ENCODE measurements at places on chromosomes 1 and 21. TPM values are rescaled to one million over a fixed set of nuclear protein-coding genes. Genes with fewer than 3 reads are reported as not detected.

Gene KCNC4
- polyA plus RNA-seq, result 2.2 TPM

Gene TFAP2E
- polyA plus RNA-seq, result 0.67 TPM

Gene VWA5B1
- not detected for polyA plus RNA-seq

Gene TCHH
- polyA plus RNA-seq, result 0.14 TPM

Gene ERG
- polyA plus RNA-seq, result 0.09 TPM

DNA sequence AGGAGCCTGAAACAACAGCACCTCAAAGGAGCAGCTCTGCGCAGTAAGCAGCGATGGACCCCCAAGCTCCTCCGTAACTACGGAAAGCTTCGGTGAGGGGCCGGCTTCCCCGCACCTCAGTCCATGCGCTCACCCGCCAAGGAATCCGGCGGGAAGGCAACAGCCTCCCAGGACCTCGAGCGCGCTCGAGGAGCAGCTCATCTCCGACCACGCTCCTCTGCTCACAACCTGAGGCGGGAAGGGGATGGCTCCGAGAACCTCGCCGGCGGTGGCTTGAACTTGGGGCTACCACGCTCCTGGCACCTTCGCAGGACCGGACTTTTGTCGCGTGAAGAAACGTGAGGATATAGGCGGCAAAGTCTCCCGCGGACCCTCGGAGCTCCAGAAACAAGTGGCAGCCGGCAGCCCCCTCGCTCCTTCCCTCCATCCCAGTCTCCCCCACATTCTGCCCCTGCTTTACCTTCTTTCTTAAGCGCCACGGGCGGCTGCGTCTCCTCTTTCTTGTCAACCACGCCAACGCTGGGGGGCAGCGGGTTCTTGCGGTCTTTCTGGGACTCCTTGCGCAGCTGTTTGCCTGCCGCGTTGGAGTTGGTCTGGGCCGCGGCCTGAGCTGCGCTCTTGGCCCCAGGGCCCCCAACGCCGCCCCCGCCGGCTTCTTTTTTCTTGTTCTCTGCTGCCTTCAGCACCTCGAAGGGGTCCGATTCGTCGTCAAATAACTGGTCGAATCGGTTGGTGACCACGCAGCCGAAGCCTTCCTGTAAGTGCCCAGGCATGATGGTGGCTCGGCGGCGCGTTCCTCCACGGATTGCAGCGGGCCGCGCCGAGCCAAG lies 459 bp downstream of the SERBP1 start:
- DNase-seq, result no peak

DNA sequence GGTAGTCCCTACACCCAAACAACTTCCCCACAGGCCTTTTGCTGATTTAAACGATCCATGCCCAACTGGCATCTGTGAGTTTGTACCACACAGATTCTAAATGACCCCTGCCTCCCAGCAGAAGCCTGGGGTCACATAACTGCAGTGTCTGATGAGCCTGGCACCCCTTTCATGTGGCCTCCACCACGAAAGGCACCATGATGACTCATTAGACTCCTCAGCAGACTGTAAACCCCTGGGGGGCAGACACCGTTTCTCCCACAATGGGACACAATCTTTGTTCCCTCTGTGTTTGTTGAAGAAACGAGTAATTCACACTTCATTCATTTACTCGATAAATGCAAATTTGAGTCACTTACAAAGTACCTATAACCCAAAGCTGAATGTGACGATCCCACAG lies 81.6 kb downstream of the CCDC185 start:
- no peak for DNase-seq

GRCh38 chr1:116667575-116668105 lies at the start of gene IGSF3:
IGSF3 (minus strand) TSS chr1:116667733; CDS start chr1:116666326, 1,407 bp downstream.
- no peak for DNase-seq

DNA sequence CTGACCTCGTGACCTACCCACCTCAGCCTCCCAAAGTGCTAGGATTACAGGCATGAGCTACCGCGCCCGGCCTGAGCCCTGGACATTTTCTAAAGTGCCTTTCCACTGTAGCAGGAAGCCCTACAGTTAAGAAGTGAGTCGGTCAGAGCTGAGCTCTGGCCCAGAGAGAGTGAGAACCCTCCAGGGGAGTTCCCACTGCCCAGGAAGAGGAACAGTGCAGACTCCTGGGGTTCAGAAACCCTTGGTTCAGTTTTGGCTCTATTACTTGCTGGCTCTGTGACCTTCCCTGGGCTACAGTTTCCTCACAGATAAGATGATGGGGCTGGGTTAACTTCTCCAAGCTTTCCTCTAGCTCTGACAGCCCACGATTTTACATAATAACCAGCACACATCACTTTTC lies 20.9 kb downstream of the SLC9A1 start:
- DNase-seq, result no peak

DNA sequence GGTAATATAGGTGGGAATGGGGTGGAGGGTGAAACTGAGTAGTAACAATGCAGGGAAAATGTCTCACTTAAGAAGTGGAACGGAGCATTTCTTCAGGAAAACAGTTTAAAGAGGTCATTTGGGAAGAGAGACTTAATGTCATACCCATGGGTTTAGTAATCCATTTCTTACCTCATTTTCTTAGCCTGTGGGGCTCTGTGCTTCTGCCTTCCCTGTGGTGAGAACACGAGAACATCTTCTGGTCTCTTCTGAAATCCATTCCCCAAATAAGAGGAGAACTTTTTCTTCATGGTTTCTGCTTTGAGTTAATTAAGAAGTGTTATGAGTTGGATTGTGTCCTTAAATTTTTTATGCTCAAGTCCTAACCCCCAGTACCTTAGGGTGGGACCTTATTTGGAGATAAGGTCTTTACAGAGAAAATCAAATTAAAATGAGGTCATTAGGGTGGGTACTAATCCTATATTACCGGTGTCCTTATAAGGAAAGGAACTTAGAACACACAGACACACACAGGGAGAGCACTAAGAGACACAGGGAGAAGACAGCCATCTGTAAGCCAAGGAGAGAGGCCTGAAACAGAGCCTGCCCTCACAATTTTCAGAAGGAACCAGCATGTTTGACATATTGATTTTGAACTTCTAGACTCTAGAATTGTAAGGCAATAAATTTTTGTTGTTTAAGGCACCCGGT lies 5.4 kb downstream of the CCDC190 start:
- no peak for DNase-seq

GRCh38 chr1:31834501-31834900 lies 18.7 kb upstream of the SPOCD1 start:
- DNase-seq, result no peak

- no peak for DNase-seq
Measured at GRCh38 chr1:3170561-3171453, 101.8 kb downstream of the PRDM16 start.

DNA sequence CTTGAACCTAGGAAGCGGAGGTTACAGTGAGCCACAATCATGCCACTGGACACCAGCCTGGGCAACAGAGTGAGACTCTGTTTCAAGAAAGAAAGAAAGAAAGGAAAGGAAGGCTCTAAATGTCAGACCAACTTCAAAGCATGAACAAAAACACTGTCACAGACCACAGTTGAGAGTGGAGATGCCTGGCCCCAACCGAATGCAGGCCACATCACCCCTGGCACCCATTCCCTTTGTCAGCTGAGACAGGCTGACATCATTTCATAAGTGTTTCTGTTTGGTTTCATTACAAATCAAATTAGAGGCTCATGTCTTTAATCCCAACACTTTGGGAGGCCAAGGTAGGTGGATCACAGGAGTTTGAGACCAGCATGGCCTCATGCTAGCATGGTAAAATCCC lies 28.6 kb upstream of the NADK start:
- no peak for DNase-seq

GRCh38 chr1:154304664-154305337 lies 16.1 kb upstream of the AQP10 start:
- no peak for DNase-seq
